SHP77 (cell line): ENCODE measurements at places on chromosomes 1 and 21.

DNA sequence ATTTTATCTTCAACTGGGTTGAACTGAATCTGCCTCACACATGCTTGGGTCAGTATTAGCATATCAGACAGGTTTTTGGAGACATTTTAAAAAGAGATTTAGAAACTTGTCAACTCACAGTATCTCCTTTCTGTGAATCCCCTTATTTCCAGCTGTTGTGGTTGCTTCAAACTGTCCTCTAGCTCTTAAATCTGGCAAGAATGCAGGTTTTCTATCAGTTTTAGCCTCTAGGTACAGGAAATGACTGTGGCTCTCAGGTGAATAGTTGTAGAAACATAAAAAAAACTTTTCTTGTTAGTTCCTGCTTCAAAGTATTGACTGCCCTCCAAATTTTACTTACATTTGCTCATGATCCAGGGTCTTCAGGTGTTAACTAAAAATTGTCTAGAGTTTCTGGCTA, 495.7 kb upstream of the TMPRSS15 start:
- no peak for DNase-seq

GRCh38 chr1:245086389-245086969, 68.3 kb upstream of the KIF26B start:
- DNase-seq, result no peak

GRCh38 chr1:7588457-7588827, 182.7 kb upstream of the VAMP3 start:
- no peak for DNase-seq

DNA sequence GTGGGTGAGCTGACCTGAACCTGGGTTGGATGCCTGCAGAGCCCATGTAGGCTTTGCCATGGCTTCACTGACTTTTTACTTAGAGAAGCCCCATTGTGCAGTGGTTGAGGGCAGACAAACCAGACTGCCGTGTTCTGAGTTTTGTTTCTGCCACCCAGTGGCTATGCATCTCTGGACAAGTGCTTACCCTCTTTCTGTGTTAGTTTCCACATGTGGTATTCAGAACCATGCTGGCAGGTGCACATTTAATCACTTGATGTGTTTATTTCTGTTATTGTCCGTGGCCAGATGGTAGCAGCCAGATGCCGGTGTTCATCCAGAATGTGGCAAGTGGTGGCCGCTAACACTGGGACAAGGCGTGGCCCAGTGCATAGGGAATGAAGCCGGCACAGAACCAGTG, 10.3 kb upstream of the PTPN7 start:
- DNase-seq, result no peak

DNA sequence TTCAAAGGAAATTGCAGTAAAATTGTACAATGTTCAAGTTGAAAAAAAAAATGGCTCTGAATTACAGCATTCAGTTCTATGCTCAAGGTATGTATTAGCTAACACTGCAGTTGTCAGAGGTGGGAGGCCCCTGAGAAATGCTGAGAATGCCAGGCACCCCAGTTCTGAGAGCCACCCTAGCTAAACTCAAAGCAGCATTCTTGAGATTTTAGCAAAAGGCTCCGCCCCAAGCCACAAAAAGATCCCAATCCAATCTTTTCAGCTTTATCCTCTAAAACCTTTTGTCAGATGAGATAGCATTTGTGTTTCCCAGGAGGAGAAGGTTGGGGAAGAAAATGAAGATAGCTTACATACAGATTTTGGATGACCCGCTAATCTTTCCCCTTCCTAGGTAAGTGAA, 68.8 kb downstream of the SMYD2 start:
- DNase-seq, result no peak

- no peak for DNase-seq
Observed at GRCh38 chr21:41877901-41878830, 978 bp downstream of the PRDM15 start.

DNA sequence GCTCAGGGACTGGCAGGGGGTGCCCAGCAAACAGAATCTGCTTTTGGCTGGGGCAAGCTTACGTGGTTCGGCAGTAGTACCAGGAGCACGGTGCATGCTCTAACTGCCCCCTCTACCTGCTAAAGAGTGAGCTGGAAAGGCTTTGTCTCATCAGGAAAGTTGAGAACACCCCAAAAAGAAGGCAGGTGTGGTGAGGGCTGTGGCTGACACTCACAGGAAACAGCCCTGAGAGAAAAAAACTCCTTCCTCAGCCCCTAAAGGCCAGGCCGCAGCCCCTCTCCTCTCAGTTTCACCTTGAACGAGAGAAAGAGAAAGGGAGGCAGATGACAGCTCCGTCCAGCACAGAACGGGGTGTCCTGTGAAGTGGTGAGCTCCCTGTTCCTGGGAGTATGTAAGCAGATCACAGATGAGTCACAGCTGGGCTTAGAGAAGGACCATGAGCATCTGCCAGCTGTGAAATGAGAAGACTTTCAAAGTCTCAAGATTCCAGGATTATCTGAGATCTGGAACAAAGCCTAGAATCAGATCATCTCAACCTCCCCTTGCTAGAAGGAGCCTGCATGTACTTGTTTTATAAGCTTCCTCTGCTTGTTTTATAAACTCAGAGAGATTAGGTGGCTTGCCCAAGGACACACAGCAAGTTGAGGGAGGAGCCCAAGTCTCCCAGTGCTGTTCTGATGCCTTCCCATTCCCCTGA, 13.4 kb downstream of the LAPTM5 start:
- no peak for DNase-seq

- no peak for DNase-seq
Observed at GRCh38 chr1:205916541-205916940, 26.7 kb downstream of the SLC26A9 start.

DNA sequence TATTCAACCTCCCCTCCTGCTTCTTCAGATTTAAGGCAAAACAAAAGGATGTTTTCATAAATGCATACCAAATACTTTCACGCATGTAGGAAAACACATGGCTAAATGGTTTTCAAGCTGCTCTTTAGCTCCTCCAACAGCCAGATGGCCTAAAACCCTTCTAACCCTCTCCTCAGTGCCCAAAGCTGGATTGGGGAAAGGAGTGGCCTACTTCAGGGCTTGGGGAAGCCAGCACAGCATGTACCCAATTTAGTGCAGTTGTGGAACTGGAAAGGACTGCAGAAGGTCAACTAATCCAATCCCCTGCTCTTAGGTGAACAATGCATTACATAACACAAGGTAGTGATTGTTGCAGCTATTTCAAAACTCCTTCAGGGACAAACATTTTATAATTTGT, 9.3 kb downstream of the F5 start:
- DNase-seq, result no peak

DNA sequence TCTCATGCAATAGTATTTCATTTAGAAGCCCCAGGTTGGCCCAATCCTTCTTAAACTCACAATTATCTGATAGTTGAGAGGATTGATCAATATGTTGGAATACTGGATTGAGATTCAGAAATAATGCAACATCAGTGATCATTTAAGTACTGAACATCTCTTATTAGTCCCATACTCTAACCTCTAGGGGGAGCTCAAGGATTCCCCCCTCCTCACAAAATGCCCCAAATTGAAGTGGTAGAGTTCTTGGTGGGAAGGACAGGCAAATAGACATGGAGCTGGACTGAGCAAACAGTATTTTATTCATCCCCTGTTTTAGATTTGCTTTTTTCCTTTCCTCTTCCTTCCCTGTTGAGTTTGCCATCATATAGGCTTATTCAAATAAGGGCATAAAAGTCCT, 62.8 kb downstream of the NGF start:
- DNase-seq, result peak; percentile 22

- DNase-seq, result peak; percentile 81
Observed at GRCh38 chr1:244273845-244274619, 177.7 kb downstream of the ADSS2 start.

- no peak for DNase-seq
Observed at GRCh38 chr1:219495737-219496408, 117.0 kb downstream of the ZC3H11B start.

- peak; percentile 65 for DNase-seq
Observed at GRCh38 chr1:9128520-9129265, at the start of gene GPR157. Gene GPR157, minus strand, starts transcription at chr1:9129102. Its CDS starts 75 bp downstream, at chr1:9129027.
